ENCODE measurements at places on chromosomes 7 and 10.

DNA sequence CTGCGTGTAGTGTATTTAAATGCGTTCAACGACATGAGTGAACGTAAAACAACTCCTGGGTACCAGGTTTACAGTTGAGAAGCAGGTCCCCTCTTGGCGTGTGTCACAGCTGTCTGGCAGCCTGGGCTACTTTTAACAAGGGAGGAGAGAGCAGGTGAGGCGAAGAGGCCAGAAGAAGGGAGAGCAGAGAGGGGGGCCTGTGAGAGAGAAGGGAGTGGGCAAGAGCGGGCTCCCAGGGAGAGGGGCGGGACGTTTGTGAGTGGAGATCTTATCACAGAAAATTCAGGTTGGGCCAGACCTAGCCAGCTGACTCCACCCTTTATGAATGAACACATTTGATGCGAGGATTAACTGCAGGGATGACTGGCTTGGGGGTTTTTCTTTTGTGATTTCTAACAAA lies 154.0 kb downstream of the CAMK1D start:
- DNase-seq: no peak

DNA sequence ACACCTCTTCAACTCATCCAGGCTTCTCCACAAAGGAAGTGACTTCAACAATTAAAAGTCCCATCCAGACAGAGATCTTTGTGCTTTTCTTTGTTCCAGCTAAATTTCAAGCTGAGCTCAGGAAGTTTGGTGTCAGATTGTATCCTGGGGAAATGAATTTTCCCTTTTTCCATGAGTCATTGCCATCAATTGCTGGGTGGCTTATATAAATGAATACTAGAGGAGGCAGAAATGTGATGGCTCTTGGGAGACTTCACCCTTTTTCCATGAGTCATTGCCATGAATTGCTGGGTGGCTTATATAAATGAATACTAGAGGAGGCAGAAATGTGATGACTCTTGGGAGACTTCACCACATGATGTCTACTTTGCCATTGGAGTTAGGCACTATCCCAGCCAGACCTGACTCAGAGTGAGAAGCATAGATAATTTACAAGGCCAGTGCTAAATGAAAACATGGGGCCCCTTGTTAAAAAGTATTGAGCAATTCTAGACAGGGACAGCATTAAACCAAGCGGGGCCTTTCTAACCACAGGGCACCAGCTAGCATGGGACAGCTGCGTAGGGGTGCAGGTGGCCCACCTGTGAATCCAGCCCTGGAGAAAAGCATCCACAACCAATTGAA lies 339.2 kb upstream of the PODXL start:
- DNase-seq: no peak

- DNase-seq: no peak
Observed at GRCh38 chr10:97001183-97001991, 169.3 kb downstream of the LCOR start.

DNA sequence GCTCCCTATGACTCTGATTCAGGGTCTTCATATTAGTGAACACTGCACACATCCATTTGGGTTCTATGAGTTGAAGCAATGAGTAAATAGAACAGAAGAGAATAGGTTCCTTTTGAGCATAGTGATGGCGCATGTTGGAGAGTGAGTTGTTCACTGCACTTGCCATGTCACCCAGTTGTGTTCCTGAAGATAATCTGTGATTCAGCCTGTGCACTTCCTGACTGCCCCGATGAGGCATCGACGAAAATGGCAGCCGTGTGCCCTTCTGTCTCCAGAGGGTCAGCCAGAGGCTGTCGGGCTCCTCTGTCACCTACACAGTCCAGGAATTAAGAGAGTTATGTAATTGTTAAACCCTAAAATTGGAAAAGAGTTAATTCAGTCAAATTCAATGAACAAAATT lies 94.7 kb downstream of the GALNT11 start:
- no peak for DNase-seq

GRCh38 chr7:6227294-6227846 lies 45.1 kb downstream of the CYTH3 start:
- no peak for DNase-seq

GRCh38 chr7:141737118-141737835 lies 881 bp upstream of the SSBP1 start:
- DNase-seq: no peak
